ENCODE measurements at places on chromosomes 5 and 9.

DNA sequence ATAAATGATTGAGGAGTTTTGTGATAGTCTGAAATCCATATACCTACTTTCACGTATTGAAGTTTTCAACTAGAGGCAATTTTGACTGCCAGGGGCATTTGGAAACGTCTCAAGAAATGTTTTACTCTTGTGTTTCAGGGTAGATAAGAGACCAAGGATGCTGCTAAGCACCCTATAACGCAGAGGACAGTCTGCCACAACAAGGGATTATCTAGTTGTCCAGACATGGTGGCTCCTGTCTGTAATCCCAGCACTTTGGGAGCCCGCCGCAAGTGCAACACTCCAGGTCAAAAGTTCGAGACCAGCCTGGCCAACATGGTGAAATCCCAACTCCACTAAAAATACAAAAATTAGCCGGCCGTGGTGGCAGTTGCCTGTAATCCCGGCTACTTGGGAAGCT, 133.7 kb upstream of the CCNG1 start:
- DNase-seq, result no peak

- DNase-seq, result no peak
Observed at GRCh38 chr5:15621094-15621493, 121.1 kb downstream of the FBXL7 start.

GRCh38 chr5:179615203-179615602, 8.3 kb downstream of the HNRNPH1 start:
- no peak for DNase-seq

DNA sequence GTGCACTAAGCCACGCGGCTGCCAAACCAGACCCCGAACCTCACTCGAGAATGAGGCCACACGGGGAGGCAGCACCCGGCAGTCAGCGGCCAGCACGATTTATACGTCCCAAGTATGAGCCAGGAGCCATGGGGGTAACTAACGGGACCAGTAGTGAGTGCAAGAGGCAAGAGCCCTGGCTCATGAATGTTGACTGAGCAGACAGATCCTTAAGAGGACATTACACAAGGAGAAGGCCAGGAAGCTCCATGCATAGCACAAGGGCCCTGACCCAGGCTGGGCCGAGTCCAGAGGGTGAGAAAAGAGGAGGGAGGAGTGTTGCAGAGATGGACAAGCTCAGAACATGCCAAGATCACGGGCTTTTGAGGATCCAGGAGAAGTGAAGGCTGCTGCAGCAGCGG, 58.6 kb upstream of the PHYKPL start:
- no peak for DNase-seq

- no peak for DNase-seq
Observed at GRCh38 chr9:104775574-104775936, 11.6 kb downstream of the NIPSNAP3B start.

DNA sequence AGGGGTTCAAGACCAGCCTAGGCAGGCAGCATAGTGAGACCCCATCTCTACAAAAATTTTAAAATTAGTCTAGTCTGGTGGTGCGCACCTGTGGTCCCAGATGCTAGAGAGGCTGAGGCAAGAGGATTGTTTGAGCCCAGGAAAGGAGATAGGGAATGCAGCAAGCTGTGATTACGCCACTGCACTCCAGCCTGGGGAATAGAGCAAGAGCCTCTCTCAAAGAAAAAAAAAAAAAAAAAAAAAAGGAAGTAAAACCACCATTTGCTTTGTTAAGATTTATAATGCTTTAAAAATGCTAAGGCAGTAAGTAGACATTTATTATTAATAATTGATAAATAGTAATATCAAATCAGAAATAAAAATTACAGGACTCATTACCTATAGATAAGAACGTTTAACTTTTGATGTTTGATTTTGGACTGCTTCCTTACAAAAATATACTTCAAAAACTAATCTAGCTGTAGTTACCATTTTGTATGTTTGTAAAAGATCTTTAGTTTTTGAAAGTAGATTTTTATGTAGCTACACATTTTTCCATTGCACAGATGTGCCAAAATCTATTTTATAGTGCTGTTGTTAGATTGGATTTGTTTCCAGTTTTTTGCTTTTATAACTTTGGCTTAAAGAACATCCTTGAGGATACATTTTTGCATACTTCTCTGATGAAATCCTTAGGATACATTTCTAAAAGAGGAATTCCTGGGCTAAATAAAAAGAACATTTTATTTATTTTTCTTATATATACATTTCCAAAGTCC, 86.4 kb downstream of the INIP start:
- DNase-seq, result no peak

- no peak for DNase-seq
Observed at GRCh38 chr9:114888607-114889006, 41.8 kb downstream of the TNFSF8 start.

DNA sequence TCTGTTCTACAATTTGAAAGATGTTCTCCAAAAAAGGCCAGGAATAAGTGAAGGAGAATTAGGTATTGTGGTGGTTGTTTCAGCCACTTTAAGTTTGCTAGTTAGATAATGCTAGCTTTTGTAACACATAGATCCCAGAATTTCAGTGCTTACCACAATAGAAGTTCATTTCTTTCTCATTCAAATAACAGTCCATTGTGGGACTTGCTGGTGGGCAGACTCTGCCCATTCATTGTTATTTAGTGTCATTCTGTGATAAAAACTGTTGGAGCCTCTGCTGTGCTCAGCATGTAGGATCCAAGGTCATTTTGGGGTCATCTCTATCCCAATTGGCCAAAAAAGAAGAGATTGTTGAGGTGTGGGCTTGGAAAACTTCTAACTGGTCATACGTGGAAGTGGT, 106.8 kb downstream of the CCDC192 start:
- no peak for DNase-seq

- no peak for DNase-seq
Observed at GRCh38 chr5:54828151-54828550, 157.2 kb downstream of the ESM1 start.

DNA sequence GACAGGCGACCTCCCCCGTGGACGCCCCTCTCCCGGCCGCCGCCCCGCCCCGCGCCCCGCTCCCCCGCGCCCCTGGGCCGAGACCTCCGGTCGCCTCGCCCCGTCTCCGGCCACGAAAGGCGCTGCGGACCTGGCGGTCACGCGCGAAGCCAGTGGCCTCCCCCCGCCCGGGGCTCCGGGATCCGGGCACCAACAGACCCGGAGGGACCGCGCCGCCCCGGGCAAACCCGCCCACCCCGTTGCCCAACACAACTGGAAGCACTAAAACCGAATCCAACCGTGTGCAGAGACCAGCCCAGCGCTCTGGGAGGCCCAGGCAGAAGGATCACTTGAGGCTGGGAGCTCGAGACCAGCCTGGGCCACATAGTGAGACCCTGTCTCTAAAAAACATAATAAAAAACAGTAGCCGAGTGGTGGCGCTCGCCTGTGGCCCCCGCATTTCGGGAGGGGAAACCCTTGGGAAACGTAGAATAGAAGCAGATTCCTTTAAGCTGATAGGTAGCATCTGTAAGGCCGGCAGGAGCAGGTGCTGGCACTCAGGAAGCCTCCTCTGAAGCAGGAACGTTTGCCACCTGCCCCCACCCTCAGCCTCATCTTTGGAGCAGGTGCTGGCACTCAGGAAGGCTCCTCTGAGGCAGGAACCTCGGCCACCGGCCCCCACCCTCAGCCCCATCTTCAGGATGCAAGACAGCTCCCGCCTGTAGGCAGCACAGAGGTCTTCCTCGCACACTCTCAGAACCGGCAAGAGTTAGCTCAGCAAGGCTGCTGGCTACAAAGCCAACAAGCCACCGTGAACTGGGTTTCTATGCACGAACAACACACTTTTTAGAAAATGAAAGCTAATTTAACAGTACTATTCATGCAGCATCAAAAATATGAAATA, 4.6 kb upstream of the SLC9A3 start:
- DNase-seq, result no peak

DNA sequence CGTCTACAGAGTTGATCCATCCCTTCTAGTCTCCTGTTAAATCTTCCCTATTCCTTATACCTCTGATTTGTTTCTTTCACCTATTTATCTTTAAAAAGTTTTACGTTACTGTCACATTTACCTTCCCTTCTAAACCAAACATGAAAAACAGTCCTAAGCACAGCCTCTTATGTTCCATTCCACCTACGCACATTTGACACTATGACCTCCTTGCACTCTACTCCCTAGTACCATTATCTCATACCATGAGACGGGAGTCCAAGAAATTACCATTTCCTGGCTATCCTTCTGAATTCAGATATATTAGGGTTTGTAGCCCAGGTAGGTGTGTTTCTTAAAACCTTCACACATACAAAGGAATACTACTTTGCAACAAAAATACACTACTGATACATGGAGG, 25.1 kb downstream of the FNIP1 start:
- no peak for DNase-seq

DNA sequence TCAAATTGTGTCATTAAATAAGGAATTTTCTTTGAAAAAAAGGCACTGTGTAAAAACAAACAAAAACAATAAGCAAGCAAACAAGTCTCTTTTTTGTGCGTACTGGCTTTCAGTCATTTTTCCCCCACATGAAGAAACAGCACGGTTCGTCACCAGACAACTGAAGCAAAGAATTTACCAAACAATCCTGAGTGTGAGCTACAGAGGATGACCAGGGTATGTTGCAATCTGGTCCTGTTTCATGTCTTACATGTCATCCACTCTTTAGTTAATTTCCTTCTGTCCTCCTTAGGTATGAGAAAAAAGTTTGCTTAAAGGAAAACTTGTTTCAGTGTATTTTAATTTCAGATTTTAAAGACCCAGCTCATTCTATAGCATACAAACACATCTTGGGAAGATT, 1080.7 kb upstream of the NUDT12 start:
- no peak for DNase-seq

DNA sequence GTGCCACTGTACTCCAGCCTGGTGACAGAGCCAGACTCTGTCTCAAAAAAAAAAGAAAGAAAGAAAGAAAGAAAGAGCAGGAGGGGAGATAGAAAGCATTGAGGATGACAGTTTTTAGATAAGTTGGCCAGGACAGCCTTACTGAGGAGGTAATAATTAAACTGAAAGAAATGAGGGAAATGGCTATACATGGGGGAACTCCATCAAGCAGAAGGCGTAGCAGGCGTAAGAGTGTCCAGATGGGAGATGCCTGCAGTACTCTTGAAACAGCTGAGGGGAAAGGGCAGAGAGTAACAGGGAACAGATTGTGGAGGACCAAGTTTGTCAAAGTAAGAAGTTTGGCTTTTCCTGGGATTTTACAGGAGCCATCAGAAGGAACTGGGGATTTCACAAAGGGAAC, 57.5 kb downstream of the HMGCS1 start:
- DNase-seq, result no peak

GRCh38 chr5:81251922-81252321, 18.8 kb downstream of the CKMT2 start:
- DNase-seq, result no peak

DNA sequence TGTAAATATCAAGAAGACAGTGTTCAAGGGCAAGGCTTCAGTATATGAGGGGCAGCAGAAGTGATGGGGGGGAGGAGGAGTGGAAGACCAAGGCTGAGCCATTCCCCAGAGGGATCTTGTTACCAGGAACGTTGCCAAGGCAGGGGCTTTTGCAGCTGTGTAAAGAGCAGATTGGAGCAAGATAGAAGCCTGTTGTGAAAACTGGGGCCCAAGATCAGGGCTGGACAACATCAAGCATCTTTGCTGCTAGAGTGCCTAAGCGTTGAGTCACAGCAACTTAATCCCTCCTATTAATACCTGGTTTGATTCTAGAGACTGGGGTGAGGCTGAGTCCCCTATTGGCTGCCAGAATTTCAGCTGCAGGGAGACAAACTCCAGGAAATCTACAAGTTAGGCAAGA, 18.4 kb upstream of the ERCC6L2 start:
- peak; percentile 66 for DNase-seq

- DNase-seq, result no peak
Observed at GRCh38 chr9:1994180-1994579, 21.0 kb upstream of the SMARCA2 start.

DNA sequence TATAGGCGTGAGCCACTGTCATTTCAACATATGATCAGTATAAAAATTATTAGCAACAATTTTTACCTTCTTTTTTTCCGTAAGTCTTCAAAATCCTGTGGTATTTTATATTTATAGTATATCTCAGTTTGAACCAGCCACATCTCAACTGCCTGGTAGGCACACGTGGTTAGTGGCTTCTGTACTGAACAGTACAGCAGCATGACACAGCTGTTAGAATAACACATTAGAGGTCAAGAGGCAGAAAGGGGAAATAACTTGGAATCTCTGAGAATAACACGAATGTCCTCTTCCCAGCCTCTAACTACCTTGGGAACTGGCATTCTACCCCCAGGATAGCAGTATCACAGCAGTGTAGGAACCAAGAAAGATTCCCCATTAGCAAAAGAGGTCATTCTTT, 108.5 kb upstream of the IQGAP2 start:
- DNase-seq, result no peak

GRCh38 chr9:96027251-96028131, 152.0 kb downstream of the ERCC6L2 start:
- no peak for DNase-seq

GRCh38 chr5:165184183-165184582, 1678.8 kb downstream of the MAT2B start:
- no peak for DNase-seq

DNA sequence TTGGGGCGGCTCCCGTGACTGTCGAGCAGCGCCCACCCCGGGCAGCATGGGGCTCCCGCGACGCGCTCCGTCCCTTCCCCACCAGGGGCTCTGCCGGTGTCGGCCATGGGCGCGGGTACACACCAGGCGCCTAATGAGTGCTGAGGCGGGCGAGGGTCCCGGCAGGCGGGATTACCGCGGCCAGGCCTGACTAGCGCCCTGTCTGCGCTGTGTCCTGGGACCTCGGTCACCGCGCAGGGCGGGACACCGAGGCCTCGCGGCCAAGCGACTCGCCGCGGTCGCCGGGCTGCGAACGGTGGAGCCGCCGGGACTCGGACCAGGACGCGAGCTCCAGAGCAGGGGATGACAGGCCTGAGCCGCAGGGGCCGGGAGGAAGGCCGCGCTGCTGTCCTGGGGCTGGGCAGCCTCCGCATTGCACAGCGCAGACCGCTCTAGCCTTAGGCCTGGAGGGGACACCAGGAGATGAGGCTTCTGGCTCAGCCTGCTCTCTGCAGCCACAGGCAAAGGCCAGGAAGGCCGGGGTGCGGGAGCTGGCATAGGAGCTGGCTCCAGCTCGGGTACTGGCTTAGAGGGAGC, 14.1 kb downstream of the LCN10 start:
- no peak for DNase-seq

DNA sequence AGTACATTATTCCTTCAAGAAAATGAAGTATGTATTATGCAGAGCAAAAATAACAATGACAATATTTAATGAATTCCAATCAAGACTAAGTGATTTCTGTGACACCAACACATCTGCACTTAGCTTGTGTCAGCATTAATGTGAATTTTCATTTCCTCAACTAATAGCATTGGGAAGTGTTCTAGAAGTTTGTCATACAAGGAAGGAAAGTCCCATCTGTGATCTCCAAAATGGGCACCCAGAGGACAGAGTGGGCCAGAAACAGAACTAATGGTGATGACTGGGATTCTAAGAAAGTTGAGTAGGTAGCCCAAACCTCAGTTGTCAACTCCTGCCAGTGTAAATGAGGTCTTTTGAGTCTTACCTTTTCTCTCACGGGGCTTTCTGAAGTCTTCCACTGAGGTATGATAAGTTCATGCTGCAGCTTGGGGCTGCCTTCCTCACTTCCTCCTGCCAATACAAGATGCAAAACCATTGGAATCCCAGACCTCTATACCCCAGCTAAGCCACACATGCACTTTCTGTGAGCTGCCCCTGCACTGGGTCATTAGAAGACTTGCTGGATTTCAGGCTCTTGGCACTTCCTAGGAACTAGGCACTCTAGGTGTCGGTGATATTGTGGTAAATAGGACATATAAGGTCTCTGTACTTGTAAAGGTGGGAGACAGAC, 4.9 kb downstream of the ADAM19 start:
- DNase-seq, result no peak
